ENCODE measurements at places on chromosomes 2 and 18.
A peak's percentile ranks its signal among the peaks of the same experiment; 100 is the strongest.

- no peak for DNase-seq
These were observed 273.5 kb downstream of the NBAS start for GRCh38 chr2:15287447-15288184.

DNA sequence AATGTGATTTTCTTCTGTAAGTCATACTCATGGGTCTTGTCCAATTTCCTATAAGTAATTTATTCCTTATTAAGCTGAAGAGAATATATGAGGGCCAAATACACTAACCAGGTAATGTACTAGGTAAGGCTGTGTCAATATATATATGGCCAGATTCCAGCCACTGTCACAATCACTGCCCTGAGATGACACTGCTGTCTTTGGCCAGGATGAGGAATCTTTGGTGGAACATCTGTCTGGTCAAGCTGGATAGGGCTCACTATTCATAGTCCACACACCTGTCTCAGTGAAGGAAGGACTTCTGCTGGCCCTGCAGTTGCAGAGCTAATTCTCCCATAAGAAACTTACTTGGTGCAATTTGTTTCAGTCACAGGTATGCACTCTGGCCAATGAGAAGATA, 11.3 kb downstream of the MSTN start:
- no peak for DNase-seq

- no peak for DNase-seq
These were observed 188.8 kb upstream of the CWC22 start for GRCh38 chr2:180195847-180196246.

DNA sequence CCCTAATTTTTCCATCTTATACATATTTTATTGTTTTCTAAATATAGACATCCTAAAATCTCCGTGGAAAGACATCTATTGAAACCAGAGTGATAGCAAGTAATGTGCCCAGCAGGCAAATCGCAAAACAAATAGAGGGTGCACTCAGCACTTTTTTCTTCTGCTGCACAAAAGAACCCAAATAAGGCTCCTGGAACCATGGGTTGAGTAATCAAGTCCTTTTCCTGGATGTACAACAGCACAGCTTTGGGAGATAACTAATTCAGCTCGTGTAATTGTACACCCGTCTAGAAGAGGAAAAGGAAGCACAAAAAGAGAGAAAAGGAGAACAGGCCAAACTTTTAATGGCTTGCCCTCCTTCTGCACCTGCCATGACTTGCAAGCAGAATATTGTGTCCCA, 126.9 kb upstream of the TLK1 start:
- no peak for DNase-seq

- DNase-seq, result peak; percentile 4
These were observed 568.3 kb downstream of the LRRTM4 start for GRCh38 chr2:76953733-76954347.

DNA sequence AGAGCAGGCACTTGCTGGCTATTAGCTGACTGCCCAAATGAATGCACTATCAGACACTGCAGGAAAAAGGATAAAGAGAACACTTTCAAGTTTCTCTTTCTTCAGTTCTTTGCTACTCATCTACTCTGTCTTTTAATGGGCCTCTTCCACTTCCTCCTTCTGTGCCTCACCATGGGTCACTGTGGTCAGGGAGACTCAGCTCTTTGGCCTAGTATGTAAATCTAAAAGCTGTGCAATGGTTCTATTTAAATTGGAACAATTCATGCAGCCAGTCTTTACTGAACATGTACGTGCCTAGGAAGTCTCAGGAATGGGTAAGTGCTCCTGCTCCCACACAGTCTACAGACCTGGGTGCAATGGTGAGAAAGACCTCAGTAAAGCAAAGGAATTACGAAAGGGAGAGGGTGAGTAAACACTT, 79.1 kb upstream of the DNMT3A start:
- DNase-seq, result no peak

All from activated naive CD4-positive, alpha-beta T cell treated with anti-CD3 and anti-CD28 coated beads for 36 hours (primary cell).